EH (cell line): ENCODE measurements at places on chromosomes 6 and 20.
A peak's percentile ranks its signal among the peaks of the same experiment; 100 is the strongest.

GRCh38 chr6:89984926-89985750 lies 90.9 kb downstream of the GJA10 start:
- DNase-seq, result peak; percentile 91

GRCh38 chr6:17339308-17339670 lies 54.1 kb upstream of the CAP2 start:
- no peak for DNase-seq

GRCh38 chr6:87837444-87837843 lies 135.4 kb upstream of the AKIRIN2 start:
- no peak for DNase-seq

GRCh38 chr20:19114410-19114809 lies 98.0 kb upstream of the SLC24A3 start:
- DNase-seq, result no peak

- DNase-seq, result no peak
Observed at GRCh38 chr6:106749609-106750008, 120.2 kb downstream of the QRSL1 start.

- no peak for DNase-seq
Observed at GRCh38 chr6:33428966-33429749, 9.3 kb downstream of the SYNGAP1 start.

GRCh38 chr20:31948008-31948407 lies 3.8 kb downstream of the PDRG1 start:
- DNase-seq, result no peak

GRCh38 chr6:131062241-131063027 lies 611 bp downstream of the EPB41L2 start:
- no peak for DNase-seq

DNA sequence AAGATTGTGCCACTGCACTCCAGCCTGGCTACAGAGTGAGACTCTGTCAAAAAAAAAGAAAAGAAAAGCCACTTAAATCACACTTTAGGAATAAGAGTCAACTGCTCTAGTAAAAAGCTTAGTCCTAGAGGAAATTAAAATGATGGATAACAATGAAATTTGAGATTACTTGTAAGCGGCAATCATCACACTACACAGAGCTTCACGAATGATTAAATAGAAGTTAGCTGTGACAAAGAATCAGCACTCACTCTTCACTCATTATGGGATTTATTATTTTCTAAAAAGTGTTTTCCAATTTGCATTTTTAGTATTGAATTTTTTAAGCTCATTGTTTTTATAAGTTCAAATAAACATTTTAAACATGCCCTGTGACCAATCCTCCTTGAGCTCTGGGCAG lies 718.0 kb downstream of the UTRN start:
- DNase-seq, result no peak

DNA sequence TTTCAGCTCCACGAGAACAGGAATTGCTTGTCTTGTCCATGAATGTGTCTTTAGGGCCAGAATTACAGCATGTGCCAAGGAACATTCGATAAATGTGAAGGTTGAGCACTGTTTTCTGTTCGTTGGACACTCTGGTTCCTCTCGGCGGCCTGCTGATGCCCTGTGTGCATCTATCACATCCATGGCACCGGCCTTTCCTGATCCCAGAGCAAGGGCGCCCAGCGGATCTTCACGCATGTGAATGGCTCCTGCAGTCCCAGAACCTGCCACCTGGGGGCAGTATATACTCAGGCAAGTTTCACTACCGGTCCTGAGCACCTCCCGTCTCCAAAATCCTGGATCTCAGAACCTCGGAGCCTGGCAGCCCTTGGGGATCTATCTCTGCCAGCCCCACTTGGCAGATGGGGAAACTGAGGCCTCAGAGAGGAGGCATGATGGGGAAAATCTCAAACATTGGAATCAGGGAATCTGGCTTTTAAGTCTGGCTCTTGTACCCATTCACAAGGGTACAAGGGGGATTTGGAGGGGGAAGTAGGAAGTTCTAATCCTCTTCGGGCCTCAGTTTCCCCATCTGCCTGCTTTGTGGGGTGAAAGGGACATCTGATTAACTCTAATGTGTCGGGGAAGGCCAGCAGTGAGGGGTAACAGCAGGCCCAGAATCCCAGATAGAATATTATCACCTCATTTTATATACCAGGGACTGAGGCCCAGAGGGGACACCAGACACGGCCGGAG lies 4.3 kb upstream of the CEBPB start:
- peak; percentile 82 for DNase-seq

DNA sequence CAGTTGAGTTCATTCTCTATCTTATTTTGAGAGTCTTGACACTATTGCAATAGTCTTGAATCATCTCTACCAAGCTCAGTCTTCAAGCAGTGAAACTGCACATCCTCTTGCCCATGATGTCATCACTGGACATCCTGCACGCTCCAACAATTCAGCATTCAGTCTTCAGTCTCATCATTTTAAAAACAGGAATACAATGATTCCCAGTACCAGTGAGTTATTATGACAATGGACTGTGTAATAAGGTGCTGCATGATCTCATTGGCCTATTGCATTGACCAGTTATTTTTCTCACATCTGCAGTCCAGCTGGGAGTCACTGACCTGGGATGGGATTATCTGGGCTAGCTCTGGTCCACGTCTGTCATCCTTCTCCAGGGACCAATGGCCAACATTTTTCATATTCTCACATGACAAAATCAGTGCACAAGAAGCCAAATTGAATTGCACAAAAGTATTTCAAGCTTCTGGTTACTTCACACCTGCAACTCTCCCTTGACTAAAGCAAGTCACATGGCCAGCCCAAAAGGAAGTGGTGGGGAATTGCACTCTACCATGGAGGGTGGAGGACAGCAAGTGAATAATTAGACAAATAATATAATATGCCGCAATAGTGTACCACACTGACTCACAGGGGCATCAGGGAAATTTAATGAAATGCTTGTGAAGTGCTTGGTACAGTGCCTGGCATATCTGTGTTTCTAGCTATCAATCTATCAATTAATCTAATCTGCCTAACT lies 6.4 kb upstream of the CST2 start:
- DNase-seq, result no peak

- DNase-seq, result no peak
Observed at GRCh38 chr6:3948866-3949265, 99.7 kb downstream of the FAM50B start.

GRCh38 chr20:12083269-12083668 lies 165.6 kb downstream of the BTBD3 start:
- DNase-seq, result no peak

GRCh38 chr20:14331646-14332045 lies 5.8 kb downstream of the FLRT3 start:
- DNase-seq, result no peak

GRCh38 chr6:431986-432385 lies 40.4 kb downstream of the IRF4 start:
- DNase-seq, result no peak

GRCh38 chr6:151524059-151524458 lies 30.2 kb downstream of the CCDC170 start:
- peak; percentile 4 for DNase-seq

DNA sequence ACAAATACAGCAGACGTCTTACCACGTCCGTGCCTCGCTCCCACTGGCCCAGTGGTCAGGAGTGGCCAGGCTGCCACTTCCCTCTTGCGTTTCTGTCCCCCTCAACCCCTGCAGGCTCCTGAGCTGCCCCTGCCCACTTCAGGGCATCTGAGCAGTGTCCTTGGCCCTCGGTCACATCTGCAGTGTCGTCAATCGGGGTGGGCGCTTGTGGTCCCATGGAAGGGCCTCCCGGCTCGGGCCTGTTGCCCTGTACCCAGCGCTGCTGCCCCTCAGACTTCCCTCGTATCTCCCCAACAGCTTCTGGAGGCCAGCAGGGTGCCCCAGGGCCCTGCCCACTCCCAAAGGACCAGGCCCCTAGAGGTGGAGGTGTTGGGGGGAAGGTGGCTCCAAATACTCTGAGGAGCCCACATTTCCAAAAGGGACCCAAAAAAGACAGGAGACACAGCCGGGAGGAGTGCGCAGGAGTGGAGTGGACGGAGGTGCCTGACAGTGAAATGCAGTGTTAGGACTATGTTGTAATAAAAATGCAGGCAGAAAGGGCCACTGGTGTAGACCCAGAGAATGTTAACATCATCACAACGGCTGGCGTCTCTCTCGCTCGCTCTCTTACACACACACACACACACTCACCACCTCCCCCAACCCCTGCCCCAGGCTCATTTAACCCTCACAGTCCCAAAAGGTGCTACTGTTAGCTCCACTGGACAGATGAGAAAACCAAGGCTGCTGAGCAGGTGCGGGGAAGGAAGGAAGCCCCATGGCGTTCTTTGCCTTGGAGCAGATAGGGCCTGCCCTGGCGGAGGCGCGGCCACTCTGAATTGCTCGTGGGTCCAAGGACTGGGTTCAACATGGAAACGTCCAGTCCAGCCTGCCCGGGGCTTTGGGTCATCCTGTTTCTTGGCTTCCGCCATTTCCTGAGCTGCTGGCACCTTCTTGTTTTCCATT lies 343.9 kb downstream of the ZFAND3 start:
- no peak for DNase-seq
